HEK293T (cell line): ENCODE measurements at places on chromosomes 4 and X.

GRCh38 chr4:74365761-74366160, 816 bp downstream of the EREG start:
- no peak for DNase-seq

DNA sequence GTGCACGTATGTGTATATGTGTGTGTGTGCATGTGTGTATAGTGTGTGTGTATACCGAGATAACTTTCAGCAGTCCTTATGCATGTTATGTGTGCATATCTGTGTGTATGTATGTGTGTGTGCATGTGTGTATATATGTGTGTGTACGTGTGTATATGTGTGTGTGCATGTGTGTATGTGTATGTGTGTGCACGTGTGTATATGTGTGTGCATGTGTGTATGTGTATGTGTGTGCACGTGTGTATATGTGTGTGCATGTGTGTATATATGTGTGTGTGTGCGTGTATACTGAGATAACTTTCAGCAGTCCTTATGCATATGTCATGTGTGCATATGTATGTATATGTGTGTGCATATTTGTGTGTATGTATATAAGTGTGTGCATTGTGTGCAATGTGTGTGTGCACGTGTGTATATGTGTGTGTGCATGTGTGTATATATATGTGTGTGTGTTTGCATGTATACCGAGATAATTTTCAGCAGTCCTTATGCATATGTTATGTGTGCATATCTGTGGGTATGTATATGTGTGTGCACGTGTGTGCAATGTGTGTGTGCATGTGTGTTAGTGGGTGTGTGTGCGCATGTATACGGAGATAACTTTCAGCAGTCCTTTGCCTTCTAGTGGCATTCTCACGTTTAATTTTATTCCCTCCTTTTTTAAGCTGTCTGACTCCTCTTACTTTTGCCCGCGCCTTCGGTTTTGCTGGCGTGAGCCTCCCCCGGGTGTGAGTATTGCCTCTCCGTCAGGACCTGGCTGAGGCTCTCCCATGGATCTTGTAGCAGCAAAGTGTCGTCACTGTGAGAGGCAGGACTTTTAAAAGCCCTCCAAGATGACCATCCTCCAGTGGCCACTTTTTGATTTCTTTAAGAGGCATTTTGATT, 99.6 kb upstream of the SHOX start:
- no peak for DNase-seq

GRCh38 chr4:177451108-177451500, 8.9 kb upstream of the AGA start:
- no peak for DNase-seq

- no peak for DNase-seq
Observed at GRCh38 chr4:54067166-54067565, 2.8 kb upstream of the CHIC2 start.

DNA sequence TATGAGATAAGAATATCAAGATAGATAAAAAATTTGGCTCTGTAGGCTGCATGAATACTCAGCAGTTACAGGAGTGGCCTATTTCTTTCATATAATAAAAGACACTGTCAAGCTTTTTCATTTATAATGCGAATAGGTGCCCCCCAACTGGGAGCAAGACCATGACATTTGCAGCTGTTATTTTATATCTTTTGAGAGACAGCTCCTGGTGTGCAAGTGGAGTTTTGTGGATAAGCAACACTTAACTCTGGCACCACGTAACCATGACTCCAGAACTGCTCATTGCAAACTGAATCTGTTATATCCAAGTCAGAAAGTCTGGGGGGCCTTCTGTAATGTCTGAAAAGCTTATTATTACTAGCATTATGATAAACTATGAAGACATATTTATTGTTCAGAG, 1372.4 kb downstream of the C4orf33 start:
- DNase-seq: no peak

- DNase-seq: no peak
Observed at GRCh38 chr4:100314057-100314456, 123.8 kb upstream of the DDIT4L start.

- no peak for DNase-seq
Observed at GRCh38 chrX:103396186-103396585, 19.8 kb downstream of the BEX3 start.

GRCh38 chr4:106032851-106033286, 137.6 kb downstream of the NPNT start:
- no peak for DNase-seq

DNA sequence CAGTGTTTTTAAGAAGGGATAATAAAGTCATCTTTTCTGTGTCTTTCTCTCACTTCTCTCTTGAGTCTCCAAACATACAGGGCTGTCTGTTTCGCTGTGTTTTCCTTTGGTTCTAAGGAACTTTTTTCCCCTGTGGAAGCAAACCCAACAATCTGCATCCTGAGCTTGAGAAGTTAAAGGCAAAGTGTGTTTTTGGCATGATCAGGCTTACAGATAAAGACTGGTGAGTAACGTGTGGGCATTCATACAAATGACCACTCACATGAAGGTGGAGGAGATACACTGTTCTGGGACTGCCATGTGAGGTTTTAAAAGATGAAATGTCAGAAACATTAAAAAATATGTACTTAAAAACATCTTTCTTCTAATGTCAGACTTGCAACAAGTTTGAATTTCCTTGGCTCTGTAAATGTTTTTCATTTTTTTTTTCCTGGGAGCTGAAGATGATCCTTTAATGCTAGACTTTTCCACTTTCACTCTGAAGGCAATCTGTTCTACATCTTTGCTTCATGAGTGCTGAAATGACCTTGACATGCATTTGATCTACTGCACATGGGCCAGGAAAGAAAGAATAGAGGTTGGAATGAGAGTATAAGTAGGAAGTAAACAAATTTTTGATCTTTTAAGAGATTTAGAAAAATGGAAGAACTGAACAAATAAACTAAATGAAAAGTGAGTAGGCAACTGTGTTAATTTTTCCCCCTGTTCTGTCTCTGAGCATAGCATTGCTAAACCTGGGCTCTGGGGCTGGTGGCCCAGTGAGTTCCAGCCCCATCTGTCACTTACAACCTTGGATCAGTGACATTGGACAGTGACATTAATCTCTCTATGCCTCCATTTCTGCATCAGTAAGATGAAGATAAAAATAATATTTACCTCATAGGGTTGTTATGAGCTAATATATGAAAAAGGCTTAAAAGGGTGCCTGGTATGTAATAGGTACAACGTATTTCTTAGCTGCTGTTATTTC, 151.1 kb upstream of the TBC1D9 start:
- DNase-seq: no peak

DNA sequence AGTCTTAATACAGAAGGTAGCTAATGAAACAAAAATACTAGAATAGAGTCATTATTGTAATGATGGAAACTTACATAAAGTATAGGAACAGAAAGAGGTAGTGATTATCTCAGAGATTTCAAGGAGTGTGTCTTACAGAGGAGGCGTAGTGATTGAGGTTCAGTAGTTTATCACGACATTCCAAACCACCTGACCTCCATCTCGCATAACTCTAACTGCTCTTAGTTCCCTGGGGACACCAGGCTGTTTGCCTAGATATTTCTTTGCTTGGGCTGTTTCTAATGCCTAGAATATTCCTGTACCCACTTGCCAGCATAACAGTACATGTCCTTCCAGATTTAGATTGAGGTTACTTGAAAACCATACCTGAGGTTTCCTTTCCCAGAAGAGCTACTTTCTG, 29.1 kb downstream of the STAG2 start:
- no peak for DNase-seq

- DNase-seq: no peak
Observed at GRCh38 chr4:8558080-8558960, 21.9 kb upstream of the GPR78 start.

GRCh38 chrX:51862920-51863319, 30.5 kb upstream of the MAGED1 start:
- no peak for DNase-seq

DNA sequence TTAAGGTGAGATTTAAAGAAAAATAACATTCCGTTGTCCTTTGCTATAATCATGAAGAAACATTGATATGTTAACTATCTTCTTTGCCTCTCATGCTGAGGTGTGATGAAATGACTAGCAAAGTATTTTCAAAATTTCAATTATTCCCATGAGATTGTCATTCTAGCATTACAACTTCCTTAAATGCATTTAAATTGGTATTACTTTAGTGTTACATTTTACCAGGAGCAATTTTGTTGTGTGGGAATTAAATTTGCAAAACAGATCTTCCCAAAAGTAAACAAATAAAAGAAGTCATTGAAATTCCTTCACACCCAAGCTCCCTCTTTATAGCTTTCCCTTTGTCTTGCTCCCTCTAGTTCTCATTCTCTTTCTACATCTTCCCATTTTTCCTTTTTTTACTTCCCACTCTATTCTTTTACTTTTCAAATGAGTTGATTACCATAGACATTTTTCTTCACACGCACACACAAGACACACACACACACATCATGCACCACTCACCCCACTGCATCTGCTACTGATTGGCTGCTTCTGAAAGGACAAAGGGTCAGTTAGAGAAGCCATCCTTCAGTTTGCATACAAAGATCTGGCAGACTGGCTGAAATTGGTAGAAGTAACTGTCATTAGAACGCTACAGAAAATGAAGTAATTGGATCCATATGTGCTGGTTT, 10.0 kb upstream of the APELA start:
- no peak for DNase-seq

DNA sequence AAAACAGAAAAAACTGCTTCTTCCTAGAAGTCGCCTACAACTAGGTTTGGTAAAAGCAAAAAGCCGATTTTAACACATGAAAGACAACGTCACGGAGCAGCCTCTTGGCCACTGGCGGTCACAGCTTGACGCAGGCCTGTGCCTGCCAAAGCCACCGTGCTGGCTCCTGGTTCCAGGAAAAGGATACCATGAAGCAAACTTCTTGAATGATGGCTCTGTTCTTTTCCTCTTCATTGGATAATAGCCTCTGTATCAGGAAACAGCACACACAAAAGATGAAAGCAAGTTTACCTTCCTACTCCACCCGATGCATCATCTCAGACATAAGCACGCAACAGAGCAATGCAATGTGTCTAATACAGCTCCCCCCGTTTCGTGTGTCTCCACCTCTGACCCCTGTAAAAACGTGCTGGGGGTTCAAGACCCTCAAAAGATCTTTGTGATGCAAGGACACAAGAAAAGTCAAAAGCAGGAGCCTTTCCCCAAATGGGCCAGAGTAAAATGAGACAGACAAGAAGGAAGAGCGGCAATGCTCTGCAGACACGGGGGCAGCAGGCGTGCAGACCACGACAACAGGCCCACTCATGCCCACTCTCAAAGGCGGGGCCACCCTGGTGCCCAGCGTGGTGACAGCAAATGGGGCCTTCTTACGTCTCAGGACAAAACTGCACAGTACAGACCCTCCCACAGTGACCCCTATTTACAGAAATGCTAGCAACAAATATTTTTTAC, 19.4 kb downstream of the GAK start:
- no peak for DNase-seq

DNA sequence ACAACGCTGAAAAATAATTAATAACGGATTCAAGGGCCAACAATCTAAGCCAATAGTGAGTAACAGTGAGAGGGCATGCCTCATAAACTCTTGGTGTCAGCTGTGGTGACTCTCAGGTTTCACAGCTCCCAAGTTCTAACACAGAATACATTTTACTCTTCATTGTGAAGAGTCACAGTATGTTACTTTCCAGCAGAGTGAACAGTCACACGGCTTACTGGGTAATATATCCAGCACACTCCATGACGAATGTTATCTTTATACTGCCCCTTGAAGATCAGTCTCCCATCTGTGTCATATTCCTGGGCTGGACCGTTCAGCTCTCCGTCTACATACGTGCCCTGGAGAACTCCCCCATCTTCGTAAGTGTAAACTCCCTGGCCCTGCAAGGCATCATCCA, 23.1 kb downstream of the SETD7 start:
- DNase-seq: peak; percentile 36

DNA sequence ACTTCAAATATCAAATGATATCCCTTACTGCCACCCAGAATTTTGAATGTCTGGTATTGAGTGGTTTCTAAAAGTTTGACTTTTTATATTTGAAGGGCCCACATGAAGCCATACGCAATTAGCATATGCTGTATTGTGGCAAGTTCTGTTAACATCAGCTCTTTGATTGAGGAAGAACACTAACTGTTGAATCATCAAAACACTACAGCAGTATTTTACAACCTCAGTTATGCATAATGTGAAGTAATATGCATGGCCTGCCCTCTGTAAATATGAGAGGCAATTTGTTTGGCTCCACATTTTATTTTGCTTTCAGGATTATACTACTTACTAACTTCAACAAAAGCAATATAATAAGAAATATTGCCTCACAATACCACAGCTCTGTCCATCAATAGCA, 62.2 kb upstream of the DMD start:
- no peak for DNase-seq

DNA sequence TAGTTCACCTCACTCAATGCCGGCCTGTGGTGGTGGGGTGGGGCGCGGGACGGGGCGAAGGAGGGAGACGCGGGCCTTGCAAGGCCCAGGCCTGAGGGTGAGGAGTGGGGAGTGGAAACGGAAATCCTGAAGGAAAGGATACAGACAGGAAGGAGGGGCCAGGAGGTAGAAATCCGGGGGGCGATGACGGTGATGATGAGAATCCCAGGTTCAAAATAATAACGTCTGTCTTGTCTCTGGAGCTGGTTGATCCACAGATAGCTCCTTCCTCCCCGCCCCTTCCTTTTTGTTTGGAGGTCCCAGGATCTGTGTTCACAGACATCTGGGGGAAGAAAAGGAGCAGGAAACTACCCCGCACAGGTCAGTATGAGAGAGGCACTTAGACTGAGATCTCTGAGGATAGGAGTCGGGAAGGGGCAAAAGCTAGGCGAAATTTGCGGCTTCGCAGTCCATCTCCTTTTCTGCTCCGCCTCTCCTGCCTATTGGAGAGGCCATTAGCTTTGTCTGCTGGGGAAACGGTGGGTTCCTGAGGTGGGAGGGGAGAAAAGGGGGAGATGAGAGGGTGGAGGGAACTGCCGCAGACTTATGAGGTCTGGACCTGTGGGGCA, 746 bp downstream of the TCEAL7 start:
- no peak for DNase-seq

DNA sequence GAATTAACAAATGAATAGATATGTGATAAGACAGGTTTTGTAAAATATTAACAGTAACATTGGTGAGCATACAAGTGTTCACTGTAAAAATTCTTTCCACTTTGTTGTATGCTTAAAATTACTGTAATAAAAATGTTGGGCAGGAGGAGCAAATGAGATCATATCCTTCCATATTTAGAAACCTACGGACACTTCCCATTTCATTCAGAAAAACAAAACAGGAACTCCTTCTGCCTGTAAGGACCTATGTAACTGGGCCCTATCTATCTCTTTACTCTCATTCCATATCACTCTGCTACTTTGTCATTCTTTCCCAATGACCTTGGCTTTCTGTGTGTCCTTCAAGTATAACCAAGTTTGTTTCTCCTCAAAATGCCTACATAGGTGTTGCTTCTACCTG, 53.7 kb upstream of the SLC39A8 start:
- no peak for DNase-seq
